ENCODE measurements at places on chromosomes 12 and 14. TPM values are rescaled to one million over a fixed set of nuclear protein-coding genes. Genes with fewer than 3 reads are reported as not detected.
A peak's percentile ranks its signal among the peaks of the same experiment; 100 is the strongest.

DNA sequence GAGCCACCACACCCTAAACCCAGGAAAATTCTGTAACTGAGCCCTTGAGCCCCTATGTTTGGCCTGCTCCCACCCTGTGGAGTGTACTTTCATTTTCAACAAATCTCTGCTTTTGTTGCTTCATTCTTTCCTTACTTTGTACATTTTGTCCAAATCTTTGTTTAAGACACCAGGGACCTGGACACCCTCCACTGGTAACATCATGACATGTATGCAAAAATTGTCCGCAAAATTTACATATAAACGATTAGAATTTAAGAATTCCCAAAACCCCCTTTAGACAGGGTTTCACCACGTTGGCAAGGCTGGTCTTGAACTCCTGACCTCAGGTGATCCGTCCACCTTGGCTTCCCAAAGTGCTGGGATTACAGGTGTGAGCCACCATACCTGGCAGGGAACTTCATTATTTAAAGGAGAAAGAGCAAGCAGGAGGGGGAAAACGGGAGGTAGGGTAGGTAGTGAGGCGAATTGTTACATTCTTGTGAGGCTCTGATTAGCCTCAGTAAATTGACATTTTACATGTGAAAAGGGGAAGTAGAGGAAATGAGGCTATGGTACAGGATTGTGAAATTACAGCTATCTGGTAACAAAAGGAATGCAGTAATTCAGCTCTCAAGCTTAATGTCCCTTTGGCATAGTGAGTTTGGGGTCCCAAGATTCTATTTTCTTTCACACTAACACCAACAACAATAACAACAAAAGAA is 27.6 kb downstream of the TUBA1A start:
- no peak for DNase-seq

GRCh38 chr14:69685218-69685616 is 73.8 kb downstream of the SUSD6 start:
- peak; percentile 85 for DNase-seq

The FSCB gene
- not detected for total RNA-seq

The KCNC2 gene
- not detected for total RNA-seq

DNA sequence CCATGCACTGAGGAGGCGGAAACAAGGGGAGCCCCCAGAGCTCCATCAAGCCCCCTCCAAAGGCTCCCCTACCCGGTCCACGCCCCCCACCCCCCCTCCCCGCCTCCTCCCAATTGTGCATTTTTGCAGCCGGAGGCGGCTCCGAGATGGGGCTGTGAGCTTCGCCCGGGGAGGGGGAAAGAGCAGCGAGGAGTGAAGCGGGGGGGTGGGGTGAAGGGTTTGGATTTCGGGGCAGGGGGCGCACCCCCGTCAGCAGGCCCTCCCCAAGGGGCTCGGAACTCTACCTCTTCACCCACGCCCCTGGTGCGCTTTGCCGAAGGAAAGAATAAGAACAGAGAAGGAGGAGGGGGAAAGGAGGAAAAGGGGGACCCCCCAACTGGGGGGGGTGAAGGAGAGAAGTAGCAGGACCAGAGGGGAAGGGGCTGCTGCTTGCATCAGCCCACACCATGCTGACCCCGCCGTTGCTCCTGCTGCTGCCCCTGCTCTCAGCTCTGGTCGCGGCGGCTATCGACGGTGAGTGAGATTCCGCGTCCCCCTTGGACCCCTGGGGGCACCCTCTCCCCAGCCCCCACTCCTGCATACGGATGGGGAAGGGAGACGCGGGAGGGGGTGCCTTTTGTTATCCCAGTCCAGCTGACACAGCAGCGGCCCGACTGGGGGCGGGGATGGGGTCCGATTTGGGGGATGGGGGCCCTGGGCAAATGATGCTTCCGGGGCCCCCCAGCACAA is 400 bp downstream of the LRP1 start:
- DNase-seq: no peak

GRCh38 chr12:112905451-112906089 is 1.2 kb upstream of the OAS1 start:
- DNase-seq: peak; percentile 28

DNA sequence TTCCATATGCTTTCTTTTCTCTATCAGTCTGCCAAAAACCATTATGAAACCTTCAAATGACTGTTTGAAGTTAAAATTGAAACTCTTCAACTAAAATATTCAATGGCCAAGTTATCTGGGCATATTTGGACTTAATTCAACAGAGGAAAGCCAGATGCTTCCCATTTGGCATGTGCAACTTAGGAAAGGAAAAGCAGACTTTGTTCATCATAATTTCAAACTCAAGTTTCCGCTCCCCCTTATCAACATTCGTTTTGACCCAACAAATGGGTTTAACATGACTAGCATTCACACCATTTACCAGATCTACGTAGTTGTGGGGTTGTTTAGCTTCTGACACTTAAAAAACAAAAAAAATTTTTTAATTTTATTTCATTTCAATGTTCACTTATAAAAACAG is 75.7 kb downstream of the PLEKHG7 start:
- DNase-seq: no peak

The KLHL33 gene
- total RNA-seq: 0.59 TPM

DNA sequence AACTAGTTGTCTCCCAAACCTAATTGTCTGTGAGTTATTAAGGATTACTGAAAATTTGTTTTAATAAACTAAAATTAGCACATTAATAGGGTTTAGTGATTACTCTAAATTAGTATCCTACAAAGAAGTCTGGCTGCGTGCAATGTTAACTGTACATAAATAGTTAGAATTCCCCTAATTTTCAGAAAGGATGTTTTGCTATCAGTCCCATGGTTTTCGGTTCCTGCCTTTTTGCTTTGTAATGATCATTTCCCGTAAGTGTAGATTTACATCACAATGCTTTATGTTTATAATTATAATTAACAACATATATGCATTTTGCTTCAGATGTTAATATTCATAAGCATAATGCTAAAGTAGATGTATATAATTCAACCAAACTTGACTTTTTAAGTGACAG is 19.8 kb upstream of the LYZ start:
- DNase-seq: no peak

- DNase-seq: no peak
Measured at GRCh38 chr14:68216079-68216478, 396.5 kb downstream of the RAD51B start.

- no peak for DNase-seq
Measured at GRCh38 chr14:94907626-94908261, 137.8 kb upstream of the GSC start.

- no peak for DNase-seq
Measured at GRCh38 chr12:4710113-4710512, 10.1 kb upstream of the GALNT8 start.

The CACNA1C gene
- 0.26 TPM for total RNA-seq

GRCh38 chr12:123990511-123990910 is 17.5 kb downstream of the ZNF664 start:
- no peak for DNase-seq

- DNase-seq: no peak
Measured at GRCh38 chr14:51783765-51784164, 76.6 kb upstream of the GNG2 start.

The MUCL1 gene
- not detected for total RNA-seq

DNA sequence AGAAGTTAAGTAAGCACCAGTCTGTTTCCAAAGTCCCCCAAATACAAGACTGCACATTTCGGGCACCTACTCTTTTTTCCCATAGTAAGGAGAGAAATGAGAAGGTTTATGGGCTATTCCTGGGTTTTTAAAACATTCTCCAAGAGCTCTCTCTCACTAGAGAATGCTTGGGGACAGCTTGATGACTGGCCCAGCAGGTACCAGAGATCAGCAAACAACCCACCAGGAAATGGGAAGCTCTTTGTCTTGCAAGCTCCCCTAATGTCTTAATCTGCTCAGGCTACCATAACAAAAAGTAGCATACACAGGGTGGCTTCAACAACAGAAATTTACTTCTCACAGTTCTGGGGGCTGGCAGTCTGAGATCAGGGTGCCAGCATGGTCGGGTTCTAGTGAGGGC is 41.8 kb upstream of the CRY1 start:
- DNase-seq: no peak

- DNase-seq: no peak
Measured at GRCh38 chr14:38989922-38990546, 113.0 kb downstream of the SEC23A start.

DNA sequence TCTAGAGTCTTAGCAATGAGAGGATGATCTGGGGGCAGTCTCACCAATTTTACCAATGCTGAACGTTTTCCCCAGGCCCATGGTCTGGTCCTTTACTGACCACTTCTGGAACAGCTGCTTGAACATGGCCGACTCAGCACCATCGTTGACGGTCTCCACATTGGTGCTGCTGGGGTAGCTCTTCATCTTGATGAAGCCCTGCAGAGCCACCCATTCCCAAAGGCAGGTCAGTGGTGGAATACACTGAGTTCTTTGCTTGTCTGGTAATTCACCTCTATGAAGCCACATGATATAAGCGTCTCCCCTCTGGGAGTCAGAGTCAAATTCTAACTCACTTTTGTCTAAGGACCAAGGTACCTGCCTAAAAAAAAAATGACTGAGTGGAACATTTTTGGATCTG is 10.2 kb downstream of the AVIL start:
- no peak for DNase-seq

The GPR132 gene
- total RNA-seq: 47.4 TPM

The NRL gene
- 2.6 TPM for total RNA-seq

GRCh38 chr12:14937689-14938088 is 648 bp downstream of the ERP27 start:
- DNase-seq: no peak

The CYP27B1 gene
- total RNA-seq: 5.4 TPM

GRCh38 chr12:52202361-52203078 is 10.7 kb upstream of the KRT80 start:
- DNase-seq: no peak

DNA sequence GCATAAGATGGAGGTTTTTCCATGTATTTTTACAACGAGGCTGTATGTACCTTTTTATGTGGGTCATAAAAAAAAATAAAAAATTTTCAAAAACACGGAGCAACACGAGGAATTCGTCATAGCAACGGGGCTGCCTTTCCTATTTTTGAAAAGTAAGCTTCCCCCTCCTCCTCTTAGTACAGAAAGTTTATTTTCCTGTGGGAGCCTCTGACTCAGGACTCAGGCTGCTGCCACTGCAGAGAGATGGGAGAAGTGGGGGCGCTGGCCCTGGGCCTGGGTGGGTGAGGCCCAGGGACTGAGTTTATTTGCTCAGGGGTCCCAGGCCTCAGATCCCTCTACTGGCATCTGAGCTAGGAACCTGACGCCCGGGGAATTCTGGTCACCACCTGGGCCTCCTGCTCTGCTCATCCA is 10.2 kb upstream of the CMKLR1 start:
- no peak for DNase-seq

DNA sequence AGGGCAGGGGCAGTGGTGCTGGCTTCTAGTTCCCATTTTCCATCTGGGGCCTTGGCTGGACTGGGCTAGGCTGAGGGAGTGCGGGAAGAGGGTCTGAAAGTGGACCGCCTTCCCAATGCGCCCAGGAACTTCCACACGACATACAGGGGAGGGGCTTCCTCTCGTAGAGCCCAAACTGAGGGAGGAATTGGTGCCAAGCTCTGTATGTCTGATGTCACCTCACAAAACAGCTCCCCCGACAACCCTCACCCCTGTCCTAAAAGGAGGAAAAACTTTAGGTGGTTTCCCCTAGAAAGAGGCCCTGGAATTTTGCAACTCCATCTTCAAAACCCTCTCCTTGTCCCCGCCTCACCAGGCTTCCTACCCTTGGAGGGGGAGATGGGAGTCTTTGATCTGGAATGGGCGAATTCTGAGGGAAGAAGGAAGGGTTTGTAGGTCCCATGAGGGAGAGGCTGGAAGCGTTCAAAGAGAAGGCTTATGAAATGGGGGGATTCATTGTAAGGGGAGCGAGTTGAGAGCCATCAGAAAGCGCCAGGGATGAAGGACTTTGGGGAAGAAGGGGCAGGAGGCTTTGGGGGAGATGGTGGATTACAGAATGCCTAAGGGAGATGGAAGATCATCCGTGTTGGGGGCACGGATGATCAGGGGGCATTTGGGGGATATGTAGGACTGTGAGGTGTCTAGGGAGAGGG is 844 bp downstream of the GLTP start:
- DNase-seq: no peak

DNA sequence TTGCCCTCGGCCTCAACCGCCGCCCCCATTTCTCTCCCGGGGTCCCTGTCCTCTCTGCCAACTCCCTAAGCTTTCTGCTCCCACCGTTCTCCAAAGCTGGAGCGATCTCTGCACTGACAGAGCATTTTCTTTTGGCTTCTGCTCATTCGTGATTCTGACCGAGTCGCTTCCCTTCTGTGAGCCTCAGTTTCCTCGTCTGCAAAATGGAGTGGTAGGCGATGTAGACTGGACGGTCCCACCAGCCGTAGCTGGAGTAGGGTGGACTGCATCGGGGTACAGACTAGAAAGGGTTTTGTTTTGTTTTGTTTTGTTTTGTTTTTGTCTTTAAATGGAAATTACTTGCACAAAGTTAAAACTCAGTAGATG is 2.4 kb downstream of the VSX2 start:
- DNase-seq: no peak
